ENCODE measurements at places on chromosomes 4 and X.

GRCh38 chrX:19677121-19677520 lies 161.8 kb upstream of the MAP3K15 start:
- DNase-seq, result no peak

DNA sequence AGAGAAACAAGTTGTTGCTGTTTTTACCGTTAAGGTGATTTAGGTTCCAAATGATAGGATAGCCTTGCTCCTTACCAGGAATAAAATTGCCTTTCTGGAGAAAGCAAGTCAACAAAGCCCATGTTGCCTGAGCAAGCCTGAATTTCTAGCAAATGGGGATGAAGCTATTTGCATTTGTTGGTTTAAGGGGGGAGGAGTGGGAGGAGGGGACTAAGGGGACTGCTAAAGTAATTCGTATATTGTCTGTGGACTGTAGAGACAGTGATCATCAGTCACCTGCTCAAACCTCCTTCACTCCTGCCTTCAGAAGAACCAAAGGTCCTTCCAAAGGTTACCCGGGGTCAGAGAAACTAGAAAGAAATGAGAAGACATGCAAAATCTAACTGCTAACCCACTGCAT lies 65.8 kb downstream of the SCML2 start:
- no peak for DNase-seq

- no peak for DNase-seq
These were observed 359.9 kb upstream of the AGA start for GRCh38 chr4:177802162-177802561.

- DNase-seq, result no peak
These were observed 644.6 kb downstream of the IL1RAPL1 start for GRCh38 chrX:29231800-29232199.

- no peak for DNase-seq
These were observed 4.2 kb upstream of the OTUD5 start for GRCh38 chrX:48961585-48962091.
